ENCODE measurements at places on chromosomes 4 and X.

GRCh38 chrX:51406688-51407519 is 74.3 kb downstream of the NUDT10 start:
- no peak for DNase-seq

DNA sequence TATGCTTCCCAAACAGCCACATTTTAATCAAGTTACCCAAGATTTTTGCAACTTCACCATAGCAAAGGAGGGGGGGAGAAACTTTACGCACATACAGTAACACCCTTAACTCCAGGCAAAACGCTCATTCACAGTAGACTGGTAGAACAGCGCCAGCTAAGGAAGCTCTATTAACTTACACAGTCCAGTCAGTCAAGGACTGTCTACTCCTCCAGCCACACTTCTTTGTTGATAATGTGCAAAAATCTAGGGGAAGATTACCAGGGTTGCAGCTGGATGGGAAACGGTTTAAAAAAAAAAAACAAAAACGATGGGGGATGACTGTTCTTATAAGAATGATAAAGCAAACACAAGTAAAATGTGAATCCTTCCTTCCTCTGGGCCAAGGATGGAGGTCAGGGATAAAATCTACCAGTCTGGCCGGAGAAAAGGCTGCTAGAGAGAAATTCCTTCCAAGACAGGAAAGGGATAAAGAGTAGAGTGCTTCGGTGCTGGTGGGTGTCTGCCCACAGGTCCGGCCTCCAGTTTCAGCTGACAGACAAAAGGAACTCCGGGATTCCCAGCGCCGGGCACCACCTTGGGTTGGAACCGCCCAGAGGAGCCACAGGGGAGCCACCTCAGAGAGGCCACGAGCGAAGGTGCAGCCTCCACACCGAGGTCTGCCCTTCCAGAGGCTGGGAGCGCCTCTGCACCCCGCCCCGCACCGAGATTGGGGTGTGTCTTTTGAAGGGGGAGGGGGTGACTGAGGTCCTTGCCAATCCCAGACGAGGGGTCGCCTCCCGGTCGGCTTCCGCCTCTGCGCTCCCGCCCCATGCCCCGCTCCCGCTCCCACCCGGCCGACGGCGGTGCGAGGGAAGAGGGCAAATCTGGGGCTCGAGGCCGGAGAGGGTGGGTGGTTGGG is 811 bp downstream of the ANKRD50 start:
- peak; percentile 35 for DNase-seq

- DNase-seq: no peak
Observed at GRCh38 chr4:11485926-11486325, 57.2 kb upstream of the HS3ST1 start.

DNA sequence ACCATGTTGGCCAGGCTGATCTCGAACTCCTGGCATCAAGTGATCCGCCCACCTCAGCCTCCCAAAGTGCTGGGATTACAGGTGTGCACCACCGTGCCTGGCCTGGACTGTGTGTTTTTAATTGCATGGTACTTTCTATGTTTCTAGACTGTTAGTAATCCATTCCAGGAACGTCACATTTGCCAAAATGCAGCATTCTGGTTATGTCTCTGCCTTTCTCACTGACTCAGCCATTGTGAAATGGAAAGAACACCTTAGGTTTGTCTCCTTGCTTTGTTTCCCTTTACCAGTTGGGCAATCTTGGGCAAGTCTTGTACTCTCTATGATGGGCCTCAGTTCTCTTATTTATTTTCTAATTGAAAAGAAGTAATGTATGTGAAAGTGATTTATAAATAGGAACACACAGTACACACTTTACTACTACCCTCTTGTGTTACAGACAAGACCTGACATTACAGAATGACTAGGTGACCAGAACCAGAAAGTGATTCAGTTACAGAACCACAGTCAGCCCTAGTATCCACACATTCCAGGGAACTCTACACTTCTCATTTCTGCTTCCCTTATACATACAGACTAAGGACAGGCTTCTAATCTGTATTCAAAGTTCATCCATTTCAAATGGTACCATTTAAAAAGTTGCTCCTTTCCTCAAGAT is 187.1 kb downstream of the MGST2 start:
- DNase-seq: no peak

DNA sequence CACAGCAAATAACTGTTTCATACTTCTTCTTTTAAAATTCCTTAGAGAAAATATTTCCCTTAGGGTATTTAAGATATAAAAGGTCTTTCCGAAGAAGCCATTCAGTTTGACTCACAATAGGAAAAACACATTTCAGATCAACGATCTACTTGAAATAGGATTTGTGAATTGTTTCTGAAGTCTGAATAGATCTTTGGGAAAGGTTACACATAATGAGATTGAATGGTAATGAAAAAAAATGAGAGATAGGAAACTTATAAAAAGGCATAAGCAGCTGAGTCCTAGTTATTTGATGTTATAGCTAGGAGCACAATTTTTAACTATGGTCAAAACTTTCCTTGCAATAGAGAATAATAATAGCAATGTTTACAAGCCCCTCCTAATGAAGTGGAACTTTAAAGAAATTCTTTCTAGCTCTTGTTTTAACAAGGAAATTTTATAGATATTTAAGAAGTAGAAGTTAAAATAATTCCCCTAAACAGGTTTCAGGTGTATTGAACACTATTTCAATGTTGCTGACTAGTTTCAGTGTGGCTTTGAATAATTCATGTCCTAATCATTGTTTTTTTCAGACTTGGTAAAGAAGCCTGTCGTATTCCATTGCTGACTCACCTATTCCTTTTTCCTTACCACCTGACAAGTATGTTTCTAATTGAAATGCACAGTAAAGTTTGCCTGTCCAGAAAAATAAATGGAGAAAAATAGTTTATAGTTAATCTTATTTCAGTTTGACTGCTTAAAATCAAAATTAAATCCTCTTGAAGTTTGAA is 89.1 kb downstream of the PCDH18 start:
- DNase-seq: no peak

DNA sequence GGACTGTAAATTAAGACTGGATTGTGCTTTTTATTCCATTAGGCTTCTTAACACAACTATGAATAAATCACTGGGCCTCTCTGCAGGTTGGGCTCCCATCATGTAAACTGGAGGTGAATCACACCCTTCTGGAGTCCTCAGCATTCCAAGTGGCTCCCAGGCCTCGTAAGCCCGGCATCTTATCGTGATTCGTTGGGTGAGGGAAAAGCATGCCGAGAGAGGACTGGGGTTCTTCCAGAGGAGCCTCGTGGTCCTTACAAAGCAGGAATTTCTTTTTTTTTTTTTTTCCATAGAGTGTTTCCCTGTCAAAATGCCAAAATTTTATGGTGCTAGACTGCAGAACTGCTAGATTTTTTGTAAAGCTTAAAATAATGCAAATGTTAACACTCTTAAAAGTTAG is 20.0 kb downstream of the CLDN22 start:
- peak; percentile 27 for DNase-seq

- no peak for DNase-seq
Observed at GRCh38 chr4:5826437-5827107, 66.3 kb downstream of the CRMP1 start.

GRCh38 chrX:118847676-118848075 is 24.1 kb downstream of the ZCCHC12 start:
- DNase-seq: peak; percentile 48

DNA sequence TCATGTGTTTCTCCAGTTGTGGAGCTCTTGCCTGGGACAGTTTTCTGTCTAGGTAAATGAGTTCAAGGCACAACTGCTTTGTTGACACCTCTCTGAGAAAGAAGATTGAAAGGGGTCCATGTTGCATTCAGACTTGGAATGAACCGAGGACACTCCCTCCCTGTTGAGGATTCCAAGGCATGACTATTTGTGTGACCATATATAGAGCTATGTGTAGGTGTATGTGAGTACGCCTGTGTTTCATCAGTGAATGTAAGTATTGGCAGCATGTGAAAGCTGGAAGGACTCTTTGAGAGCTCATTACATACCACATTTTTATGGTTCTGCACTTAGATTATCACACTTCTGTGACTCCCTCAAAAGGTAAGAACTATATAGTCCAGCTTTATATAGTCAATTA is 3.4 kb downstream of the HEPH start:
- DNase-seq: no peak

- no peak for DNase-seq
Observed at GRCh38 chr4:4719436-4719835, 140.0 kb upstream of the MSX1 start.

GRCh38 chrX:16671005-16671404 is 21.0 kb downstream of the S100G start:
- peak; percentile 47 for DNase-seq

DNA sequence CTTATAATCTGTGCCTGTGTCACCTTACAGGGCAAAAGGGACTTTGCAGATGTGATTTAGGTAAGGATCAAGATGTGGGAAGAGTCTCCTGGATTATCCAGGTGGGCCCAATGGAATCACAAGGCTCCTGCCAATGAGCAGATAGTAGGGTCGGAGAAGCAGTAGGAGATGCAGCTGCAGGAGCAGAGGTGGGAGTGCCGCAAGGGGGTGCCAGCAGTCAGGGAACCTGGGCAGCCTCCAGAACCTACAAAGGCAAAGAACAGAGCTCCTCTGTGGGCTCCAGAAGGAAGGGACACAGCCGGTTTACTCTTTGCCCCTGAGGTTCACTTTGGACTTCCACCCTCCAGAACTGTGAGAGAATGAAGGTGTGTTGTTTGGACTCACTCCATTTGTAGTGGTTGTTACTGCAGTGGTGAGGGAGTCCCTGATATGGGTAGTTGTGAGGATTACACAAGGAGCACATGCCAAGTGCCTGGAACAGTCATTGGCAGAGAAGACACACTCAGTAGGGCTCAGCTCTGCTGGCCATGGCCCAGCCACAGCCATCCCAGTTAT is 318.5 kb downstream of the EVC2 start:
- DNase-seq: no peak

- no peak for DNase-seq
Observed at GRCh38 chr4:148845609-148846008, 403.4 kb upstream of the NR3C2 start.

Data from NT2/D1 (cell line).